ENCODE measurements at places on chromosomes 7 and 10.

GRCh38 chr7:27148031-27148755 lies 619 bp upstream of the HOXA6 start:
- DNase-seq, result no peak

DNA sequence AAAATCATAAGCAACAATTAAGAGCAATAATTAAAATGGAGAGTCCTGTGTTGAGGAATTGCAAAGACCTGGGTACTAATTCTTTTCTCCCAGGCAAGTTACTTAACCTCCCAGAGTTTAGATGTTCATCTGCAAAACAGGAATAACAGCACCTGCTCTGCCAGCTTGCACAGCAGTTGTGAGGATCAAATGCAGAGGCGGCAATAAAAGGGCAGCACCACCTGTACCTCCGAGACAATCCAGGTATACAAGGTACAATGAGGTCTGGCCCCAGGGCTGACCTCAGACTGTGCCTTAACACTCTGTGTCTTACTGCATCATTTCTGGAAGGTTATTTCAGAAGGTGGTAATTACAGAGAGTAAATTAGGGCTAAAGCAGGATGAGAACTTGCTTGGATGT lies 14.5 kb upstream of the FAM204A start:
- DNase-seq, result no peak

GRCh38 chr10:24215603-24216002 lies 6.7 kb downstream of the KIAA1217 start:
- no peak for DNase-seq

DNA sequence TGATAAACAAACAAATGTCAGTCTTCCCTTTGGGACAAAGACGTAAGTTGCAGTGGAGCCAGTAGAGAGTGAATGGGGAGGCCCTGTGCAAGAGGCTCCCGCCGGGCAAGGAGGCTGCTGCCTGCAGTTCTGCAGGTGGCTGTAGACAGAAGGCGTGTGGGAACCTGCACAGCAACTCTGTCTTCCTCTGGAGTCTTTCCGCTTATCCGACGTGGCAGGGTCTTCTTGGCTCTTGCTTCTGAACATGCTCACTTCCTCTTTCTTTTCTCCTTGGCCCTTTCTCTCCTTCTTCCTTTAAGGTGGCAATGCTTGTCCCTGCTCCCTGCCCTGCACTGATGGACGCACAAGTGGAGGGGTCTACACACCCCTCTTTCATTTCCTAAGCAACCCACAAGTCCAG lies 122.5 kb downstream of the HIPK2 start:
- DNase-seq, result no peak

DNA sequence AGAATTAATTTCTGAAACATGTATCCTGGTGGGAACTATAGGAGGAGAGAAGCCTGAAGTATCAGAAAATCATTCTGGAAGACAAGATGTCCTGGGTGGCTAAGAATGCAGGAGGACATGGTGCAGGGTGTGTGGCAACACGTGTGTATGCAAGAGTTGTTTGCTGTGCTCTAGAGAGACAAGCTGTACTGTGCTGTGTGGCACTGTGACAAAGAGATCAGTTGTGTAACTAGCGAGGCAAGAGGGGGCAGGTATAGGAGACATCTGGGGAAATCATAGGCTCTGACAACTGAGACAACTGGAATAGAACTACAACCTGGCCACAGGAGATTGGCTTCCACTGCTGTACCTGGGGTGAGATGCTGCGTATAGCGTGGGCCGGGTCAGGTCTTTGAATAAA lies 9.3 kb downstream of the ITGA8 start:
- DNase-seq, result no peak

- no peak for DNase-seq
Measured at GRCh38 chr7:8179486-8179885, 82.5 kb downstream of the ICA1 start.

DNA sequence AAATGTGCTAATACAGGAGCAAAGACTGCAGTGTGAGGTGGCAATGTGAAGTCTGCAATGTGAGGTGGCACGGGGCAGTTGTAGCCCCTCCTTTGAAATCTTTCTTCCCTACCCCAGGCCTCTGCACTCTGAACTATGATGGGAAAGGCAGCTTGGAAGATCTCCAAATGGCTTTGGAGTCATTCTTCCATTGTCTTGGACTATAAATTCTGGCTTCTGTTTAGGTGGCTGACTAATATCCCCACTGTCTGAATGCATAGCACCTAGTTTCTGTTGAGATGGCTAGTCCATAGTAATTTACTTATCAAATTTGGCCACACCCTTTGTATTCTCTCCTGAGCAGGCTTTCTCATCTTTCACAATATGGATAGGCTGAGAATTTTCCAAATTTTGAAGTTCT lies 175.0 kb downstream of the CFTR start:
- no peak for DNase-seq

GRCh38 chr7:108454674-108455550 lies 1.3 kb downstream of the NRCAM start:
- peak; percentile 67 for DNase-seq

DNA sequence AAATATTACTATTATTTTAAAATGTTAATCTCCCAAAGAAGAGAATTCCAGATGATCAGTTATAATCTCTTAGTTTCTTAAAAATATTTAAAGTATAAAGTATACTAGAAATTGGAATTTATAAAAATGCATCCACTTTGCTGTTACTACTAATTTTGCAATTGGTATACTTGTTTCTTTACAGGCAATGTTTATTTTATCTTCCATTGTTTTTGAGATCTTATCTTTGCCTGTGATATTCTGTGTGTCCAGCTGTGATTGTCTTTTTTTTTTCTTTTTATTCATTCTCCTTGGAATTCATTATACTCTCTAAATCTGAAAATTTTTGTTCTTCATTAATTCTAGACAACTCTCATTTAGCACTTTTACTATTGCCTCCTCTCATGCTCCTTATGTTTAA lies 652.6 kb downstream of the TNS3 start:
- no peak for DNase-seq

DNA sequence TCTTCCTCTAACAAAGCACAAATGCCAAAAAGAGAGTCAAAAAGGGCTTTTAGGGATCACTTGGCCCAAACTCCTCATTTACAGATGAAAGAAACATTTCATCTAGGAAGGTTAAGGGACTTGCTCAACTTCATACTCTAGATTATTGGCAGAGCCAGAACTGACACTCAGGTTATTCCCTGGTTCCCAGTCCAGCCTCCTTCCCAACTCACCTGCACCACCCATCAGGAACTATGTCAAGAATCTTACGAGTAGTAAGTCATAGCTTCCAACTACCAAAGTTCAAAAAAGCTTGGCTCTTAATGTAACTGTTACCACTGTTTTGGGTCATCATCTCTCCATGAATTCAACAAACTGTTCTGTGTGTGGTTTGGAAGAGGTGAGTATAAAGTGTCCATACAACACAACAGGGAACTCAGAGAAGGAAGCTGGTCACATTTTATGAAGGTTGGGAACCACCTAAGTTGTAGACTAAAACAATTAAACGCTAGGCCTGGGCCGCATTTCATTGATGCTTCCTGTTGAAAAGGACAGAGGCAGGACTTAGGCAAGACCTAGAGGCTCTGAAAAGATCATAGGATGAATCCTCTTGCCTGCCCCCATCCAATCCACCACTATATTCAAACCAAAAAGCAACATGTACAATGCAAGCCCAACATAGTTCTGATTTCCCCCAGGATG lies 9.1 kb downstream of the PIK3AP1 start:
- DNase-seq, result no peak

DNA sequence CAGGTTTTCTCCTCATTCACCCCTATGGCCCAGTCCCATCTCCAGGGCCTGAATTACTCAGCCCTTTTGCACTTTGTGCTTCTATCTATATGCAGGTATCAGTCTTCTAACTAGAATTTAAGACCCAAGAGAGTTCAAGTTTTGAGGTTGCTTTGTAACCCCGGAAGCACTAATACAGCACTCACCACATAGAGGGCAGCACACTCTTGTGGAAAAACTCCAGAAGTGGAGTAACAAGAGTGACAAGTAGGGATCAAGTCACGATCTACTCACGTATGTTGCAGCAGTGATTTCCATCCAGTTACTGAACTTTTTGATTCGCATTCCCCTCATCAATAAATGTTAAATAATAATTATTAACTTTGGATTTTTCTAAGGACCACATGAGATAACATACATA lies 151.0 kb downstream of the CHCHD3 start:
- DNase-seq, result peak; percentile 13

- DNase-seq, result no peak
Measured at GRCh38 chr10:99665304-99665703, 6.0 kb downstream of the ENTPD7 start.

DNA sequence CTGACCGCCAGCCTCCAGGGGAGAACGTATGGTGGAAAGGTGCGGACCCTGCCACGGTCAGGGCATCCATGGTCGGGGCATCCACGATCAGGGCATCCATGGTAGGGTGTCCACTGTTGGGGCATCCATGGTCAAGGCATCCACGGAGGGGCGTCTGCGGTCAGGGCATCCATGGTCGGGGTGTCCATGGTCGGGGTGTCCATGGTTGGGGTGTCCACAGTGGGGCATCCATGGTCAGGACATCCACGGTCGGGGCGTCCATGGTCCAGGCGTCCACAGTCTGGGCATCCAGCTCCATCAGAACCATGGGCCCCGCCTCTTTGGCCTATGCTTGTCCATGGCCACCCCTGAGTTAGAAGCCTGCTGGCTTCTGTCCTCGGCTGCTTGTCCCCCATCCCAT lies 148.1 kb downstream of the ADARB2 start:
- no peak for DNase-seq

DNA sequence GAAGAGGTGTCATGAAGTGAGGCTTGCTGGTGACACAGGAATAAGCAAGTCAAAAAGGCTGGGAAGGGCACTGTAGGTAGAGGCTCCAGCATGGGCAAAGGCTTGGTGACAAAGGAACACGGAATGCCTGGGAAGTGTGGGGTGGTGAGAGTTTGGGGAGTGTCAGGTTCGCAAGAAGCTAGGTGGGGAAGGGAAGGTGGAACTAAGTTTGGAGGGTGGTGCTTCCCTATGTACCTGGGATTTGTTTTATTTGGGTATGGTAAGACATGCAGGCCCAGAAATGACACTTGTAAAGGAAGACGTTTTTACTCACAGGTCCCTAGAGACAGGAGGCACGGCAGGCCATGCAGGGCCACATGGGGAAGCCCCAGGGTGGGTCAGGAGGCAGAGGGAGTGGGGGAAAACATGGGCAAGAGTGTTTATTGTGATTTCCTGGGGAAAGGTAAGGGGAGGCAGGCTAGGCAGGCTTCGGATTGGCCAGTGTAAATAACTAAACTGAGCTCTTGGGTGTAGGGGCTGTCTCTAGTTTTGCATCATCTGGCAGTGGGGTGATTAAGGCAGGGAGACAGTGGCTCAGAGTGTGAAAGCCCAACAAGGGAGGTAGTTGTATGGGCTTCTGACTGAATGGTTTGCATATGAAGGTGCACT lies 52.1 kb downstream of the SH2D4B start:
- no peak for DNase-seq

- DNase-seq, result no peak
Measured at GRCh38 chr7:87424075-87424474, 51.4 kb downstream of the ABCB4 start.

GRCh38 chr10:5625992-5626777 lies 40.2 kb downstream of the ASB13 start:
- DNase-seq, result no peak

GRCh38 chr7:40659231-40659630 lies 524.4 kb downstream of the SUGCT start:
- no peak for DNase-seq

DNA sequence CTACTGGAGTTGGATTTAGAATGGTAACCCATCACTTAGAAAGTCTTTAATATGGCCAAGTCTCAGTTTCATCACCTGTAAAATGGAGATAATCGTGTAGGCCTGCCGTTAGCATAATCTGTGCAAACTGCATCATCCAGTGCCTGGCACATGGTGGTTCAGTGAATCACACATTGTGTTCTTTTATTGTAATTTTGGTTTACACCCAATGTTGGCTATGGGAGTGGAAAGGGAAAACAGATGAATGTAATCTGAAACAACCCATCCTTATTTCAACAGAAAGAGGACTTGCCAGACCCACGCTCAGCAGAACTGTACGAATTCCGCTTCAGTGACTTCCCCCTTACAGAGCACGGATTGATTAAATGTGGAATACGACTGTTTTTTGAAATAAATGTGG lies 27.5 kb downstream of the PDE6C start:
- DNase-seq, result no peak

- no peak for DNase-seq
Measured at GRCh38 chr10:130066743-130067142, 43.9 kb downstream of the C10orf143 start.

DNA sequence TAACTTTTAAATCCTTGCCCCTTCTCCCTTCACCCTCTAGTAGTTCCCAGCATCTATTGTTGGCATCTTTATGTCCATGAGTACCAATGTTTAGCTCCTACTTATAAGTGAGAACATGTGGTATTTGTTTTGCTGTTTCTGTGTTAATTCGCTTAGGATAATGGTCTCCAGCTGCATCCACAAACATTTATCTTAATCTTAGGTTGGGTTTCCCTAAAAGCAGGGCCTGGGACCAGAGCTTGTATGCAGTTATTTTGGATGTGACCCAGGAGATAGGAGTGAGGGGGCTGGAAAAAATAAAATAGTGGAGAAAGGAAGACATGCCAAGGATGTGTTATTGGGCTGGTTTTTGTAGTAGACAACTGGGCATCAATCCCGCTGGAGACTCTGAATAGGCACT lies 571.8 kb downstream of the CCSER2 start:
- DNase-seq, result no peak

GRCh38 chr7:63030061-63030460 lies 968.6 kb upstream of the ZNF722 start:
- DNase-seq, result no peak

GRCh38 chr10:49499305-49499851 lies 39.5 kb downstream of the ERCC6 start:
- DNase-seq, result no peak

DNA sequence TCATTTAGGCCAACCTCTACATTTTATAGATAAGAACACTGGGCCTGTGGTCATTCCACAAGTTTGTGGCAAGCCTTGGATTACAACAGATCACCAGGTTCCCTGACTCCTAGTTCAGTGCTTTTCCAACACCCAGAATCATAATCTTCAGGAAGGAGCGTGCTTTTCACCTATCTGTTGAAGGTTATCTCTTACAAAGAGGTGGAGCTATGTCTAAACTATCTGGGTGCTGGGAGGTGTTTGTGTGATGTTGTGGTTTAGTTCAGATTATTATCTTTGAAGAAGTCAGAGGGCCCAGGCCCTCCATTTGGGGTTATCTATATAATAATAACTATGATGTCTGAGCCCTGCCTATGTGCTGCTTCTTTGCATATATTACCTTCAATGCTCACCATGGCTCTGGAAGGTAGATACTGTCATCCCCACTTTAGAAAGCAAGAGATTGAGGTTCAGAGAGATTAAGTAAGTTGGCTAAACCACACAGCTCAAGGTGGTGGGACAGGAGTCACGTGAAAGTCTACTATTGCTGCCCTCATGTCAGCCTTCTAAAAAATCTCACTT lies 24.0 kb downstream of the IL2RA start:
- DNase-seq, result no peak
